ENCODE measurements at places on chromosomes 6 and 20. TPM values are rescaled to one million over a fixed set of nuclear protein-coding genes. Genes with fewer than 3 reads are reported as not detected.
A peak's percentile ranks its signal among the peaks of the same experiment; 100 is the strongest.

DNA sequence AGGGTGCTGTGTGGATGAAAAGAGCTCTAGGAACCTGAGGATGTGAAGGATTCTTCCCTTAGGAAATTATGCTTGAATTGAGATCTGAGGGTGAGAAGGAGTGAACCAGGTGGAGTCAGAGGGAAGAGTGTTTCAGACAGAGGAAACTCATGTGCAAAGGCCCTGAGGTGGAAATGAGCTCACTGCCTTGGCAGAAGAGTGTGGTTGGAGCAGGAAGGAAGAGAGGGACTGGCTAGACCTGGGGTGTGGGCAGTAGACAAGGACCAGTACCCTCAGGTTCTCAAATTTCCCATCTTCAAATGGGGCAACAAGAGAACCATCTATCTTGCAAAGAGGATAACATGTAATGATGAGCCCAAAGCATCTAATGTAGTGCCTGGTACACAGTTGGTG, 24.0 kb upstream of the GTSF1L start:
- DNase-seq: no peak

The SRSF12 gene
- 9.0 TPM for polyA plus RNA-seq

- no peak for DNase-seq
Observed at GRCh38 chr20:44678990-44679611, 27.6 kb upstream of the ADA start.

- no peak for DNase-seq
Observed at GRCh38 chr20:61184194-61184593, 67.9 kb upstream of the CDH4 start.

GRCh38 chr6:62298745-62299392, 12.8 kb upstream of the KHDRBS2 start:
- DNase-seq: no peak

The RAB32 gene
- 23.5 TPM for polyA plus RNA-seq

DNA sequence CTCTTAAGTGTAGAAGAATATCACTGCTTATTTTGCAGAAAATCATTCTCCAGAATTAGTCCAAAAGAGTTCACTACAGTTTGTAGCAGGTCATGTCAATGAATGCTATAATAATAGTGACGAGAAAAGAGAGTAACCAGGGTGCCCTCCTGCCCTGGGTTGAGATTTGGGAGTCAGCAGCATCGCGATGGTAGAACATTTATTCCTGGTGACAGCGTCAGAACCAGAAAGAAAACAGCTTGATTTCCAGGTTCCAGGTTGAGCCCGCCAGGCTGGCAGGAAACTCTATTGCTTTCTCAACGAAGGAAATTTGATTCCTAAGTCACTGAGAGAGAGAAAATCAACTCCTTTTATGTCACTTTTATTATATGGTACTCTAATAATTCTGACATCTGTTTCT, 550.3 kb downstream of the QKI start:
- DNase-seq: no peak

GRCh38 chr6:117381749-117382148, 44.0 kb downstream of the ROS1 start:
- no peak for DNase-seq

The GRM1 gene
- 0.06 TPM for polyA plus RNA-seq

GRCh38 chr20:48395816-48396546, 431.8 kb downstream of the PREX1 start:
- no peak for DNase-seq

DNA sequence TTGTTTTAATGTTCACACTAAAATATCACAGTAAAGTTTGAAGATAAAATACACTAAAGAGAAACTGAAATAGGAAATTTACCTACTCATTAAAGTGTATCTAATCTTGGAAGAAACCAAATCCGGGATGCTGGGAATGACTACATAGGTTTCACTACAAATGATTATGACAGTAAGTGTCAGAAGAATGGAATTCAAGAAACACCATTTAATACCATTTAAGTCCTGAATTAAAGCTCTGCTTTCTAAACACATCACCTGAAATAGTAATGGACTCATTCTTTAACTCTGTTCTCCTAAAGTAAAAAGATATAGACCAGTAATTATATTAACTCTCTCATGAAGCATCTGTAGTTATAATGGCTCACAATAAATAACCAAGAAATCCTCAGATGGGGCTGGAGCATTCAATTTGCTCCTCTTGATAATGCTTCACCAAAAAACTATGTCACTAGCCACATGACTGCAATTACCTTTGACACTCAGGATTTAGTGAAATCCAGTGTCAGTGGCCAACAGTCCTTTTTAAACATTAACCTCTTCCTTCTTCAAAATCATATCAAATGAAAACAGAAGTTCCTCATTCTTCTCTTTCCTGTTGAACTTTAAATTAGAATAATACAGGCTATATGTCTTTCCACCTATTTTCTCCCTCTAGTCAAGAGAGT, 41.4 kb downstream of the MAP7 start:
- no peak for DNase-seq

The RFX6 gene
- polyA plus RNA-seq: 2.6 TPM

The OOEP gene
- 0.26 TPM for polyA plus RNA-seq

DNA sequence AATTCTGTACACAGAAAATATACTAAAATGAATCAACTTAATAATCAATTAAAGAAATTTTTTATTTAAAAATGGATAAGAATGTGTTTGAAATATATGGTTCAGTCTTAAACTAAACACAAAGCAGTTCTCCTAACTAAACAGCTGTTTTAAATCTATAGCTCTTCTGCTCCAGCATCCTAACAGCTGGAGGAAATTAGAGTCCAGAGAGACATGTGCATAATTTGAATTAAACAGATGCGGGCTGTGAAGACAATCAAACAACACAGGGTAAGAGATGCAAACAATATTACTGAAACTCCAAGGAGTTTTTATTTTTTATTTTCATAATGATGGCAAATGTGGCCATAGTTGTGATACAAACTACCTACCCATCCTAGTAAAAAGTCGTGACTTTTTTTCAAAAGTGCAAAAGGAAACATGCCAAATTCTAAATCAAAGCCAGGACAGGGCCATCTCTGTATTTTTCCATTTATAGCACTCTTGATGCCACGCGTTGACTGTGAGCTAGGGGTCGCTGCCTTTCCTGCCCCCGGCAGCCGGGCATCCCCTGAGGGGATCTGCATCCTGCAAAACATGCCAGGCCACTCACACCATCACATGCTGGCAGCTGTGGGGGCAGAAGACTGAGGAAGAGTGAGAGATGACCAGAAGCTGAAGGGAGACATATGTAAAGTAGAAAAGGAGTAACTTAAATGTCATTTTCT, 310.6 kb downstream of the PRKN start:
- peak; percentile 15 for DNase-seq

DNA sequence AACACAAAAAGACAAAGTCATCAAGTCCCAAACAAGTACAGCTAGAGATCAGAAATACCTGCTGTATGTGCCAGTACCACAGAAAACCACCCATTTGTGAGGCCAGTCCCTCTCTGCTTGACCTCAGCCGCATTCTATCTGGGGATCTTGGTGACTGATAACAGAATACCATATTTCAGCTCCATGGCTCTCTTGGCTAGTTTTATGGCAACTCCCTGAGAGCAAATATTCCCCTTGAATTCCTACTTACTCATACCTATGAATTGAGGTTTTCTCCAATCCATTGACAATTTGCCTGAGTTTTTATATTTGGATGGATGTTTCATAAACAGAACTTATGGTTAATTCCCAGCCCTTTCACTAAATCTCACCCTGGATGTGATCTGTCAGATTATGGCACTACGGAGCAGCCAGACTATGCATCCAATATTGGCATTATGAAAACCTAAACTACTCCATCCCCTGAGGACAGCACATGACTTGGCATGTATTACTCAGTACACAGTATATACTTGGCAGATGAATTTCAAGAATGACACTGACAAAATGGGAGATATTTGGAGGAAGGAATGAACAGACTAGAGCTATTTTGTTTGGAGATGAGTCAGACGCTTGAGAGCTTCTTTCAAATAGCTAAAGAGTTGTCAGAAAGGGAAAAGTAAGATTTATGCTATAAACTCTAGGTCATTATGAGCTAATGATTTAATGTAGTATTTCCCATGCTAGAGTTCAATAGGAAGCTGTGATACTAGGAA, 95.7 kb downstream of the PRDM1 start:
- no peak for DNase-seq

DNA sequence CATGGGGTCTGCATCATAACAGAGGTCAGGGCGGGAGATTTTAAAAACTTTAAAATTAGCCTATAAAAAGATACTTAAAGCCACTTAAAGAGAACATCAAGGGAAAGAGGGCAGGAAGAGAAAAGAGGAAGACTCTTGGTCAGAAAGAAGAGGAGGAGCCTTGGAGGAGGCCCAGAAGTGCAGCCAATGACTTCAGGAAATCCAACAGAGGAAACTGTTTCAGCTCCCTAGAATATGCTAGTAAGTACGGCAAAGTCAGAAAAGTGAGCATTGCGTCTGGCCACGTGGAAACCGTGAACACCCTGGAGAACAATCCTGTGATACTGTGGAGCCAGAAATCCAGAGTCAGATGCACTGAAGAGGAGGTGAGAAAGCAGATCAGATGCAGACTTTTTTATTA, 22.5 kb upstream of the NHSL1 start:
- no peak for DNase-seq

GRCh38 chr6:18436341-18436740, 49.2 kb downstream of the RNF144B start:
- no peak for DNase-seq

The FERMT1 gene
- 3.1 TPM for polyA plus RNA-seq

DNA sequence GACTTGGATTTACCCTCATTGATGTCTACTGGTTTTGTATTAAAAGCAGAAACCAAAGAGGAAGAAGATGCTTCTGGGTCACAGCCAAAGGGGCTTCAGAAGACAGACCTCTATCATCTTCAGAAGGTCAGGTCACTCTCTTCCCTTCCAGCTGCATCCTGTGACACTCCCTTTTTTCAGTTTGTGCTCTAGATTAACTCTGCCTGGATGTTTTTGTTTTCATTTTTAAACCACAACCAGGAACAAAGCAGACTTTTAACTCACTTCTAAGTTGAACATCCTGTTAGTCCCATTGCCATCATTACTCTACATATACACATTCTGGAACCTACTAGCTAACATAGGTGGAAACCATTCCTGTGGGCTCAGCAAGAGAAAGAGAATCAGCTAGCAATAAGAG, 45.2 kb downstream of the AKIRIN2 start:
- no peak for DNase-seq

DNA sequence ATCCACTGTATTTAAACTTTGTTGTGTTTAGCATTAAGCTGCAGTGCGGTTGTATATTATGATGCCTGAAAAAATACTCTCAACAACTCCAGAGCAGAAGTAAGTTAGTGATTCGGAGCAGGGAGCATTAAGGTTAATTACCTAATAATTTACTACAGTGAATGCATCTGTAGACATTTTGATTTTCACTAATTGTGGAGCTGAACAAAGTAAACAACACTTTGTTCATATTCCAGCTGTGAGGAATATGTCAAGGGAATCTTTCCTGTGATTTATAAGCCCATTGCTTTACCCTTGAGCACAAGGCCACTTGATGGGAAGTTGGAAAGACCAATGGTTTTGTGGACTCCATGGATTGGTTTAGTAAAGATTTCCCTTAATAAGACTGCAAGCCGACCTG, 77.1 kb downstream of the CBLN4 start:
- no peak for DNase-seq

The CPNE5 gene
- 7.0 TPM for polyA plus RNA-seq

- no peak for DNase-seq
Observed at GRCh38 chr6:158337332-158337731, 25.1 kb downstream of the TULP4 start.

DNA sequence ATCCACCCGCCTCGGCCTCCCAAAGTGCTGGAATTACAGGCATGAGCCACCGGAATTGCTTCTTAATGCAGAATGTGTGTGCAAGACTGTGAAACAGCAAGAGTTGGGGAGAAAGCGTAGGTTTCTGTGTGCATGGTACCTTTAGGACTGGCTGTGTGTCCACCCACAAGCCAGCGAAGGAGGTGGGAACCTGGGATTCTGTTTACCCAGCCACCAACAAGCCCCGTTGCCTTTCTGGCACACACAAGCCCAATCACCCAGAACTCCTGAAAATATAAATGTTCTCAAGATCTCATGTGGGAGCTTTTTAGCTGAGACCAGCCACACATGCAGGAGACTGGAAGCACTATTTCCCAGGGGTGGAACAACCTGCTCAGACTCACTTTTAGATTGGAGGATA, 4.9 kb upstream of the RNF24 start:
- no peak for DNase-seq

GRCh38 chr6:32086661-32087573, 22.2 kb downstream of the TNXB start:
- no peak for DNase-seq

GRCh38 chr6:155079985-155080452, 84.9 kb downstream of the TIAM2 start:
- no peak for DNase-seq

GRCh38 chr6:31225735-31226134, 46.2 kb downstream of the HLA-C start:
- no peak for DNase-seq

DNA sequence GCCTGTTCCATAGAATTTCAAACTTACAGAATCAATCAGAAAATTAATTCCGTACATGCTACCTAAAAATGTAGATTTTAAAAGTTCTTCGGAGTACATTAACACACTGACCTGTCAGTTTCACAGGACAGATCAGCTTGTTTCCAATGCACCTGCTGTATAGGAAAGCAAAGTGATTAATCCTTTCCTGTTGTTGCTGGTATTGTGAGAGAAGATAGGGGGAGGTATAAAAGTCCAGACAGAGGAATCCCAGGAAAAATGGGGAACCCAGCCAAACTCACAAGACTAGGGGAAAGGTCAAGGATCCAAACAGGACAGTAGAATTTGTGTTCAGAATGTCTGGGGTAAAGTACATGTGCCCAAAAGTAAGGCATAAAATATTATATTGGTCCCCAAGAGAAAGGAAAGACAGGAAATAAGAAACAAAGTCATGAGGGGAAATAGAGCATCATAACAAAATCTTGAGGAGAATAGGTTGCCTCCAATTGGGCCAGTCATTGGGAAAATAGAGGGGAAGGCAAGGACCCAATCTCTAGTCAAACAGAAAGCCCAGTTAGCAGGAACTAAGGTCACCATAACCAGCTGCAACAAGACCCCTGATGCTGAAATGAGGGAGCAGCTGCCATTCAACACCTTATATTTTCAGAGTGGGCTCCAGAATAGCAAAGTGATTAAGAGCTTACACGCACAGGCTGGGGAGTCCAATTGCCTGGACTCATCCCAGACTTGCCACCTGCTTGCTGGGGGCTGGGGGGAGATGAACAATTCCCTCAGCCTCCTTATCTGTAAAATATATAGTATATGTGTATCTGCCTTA, 10.3 kb downstream of the FILIP1 start:
- no peak for DNase-seq

The TRIM31 gene
- not detected for polyA plus RNA-seq
